WERI-Rb-1 (cell line): ENCODE measurements at places on chromosomes 6 and 20.

GRCh38 chr6:41691426-41692079, 43.9 kb downstream of the TFEB start:
- no peak for DNase-seq

DNA sequence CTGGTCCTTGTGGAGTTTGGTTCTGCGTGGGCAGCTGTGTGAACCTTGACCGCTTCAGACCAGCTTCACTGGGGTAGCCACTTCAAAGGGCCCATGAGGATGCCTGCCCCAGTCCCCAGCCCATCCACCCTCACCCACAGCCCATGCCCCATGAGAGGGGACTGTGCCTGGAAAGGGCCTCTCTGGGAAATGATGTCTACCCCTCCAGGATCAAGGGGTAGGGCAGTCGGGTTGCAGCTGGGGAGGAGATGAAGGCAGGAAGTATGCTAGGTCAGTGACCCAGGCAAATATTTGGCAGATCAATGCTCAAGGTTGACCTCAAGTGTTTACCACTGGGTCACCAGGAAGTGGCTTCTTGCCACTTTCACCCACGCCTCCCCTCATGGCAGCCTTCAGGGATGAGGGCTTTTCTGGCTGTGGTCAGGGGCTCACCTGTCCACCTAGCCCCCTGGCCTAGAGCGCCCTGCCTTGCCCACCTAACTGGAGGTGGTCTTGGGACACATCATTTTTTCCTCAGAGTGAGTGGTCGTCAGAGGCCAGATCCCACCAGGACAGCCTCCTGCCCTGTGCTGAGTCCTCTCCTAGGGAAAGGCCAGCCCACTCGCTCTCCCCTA, 109.5 kb downstream of the SNX5 start:
- DNase-seq: no peak

- DNase-seq: no peak
Measured at GRCh38 chr6:85283436-85283835, 166.4 kb upstream of the NT5E start.

GRCh38 chr20:2000285-2000684, 6.4 kb upstream of the PDYN start:
- no peak for DNase-seq

- peak; percentile 62 for DNase-seq
Measured at GRCh38 chr20:59027741-59028320, 4.3 kb downstream of the ATP5F1E start.

GRCh38 chr20:41316602-41317545, 657 bp downstream of the ZHX3 start:
- DNase-seq: peak; percentile 82

GRCh38 chr20:50589548-50590347, 79.6 kb downstream of the PTPN1 start:
- DNase-seq: no peak

DNA sequence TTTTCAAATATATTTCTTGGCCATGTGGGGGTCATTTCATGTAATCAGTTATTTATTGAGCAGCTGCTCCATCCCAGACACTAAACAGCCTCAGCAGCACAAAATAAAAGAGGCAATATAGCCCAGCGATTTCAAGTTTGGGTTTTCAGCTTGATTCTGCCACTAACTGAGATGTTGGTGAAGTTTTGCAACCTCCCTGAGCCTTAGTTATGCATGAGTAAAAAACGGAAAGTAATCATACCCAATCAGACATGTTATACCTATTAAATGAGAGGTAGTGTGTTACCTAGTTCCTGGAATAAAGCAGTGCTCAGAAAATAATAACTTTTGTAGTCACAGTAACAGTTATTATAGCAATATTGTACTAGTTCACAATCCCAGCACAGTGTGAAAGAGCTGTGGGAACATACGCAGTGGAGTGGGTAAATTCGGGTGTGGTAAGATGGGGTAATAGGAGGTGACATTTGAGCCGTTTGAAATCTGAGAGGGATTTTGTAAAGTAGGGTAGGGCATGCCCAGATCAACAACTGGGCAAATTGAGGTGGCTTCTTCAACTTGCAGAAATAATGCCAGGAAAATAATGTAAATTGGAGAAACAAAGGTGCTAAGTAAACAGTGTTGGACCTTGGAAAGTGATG, 1.5 kb downstream of the SLC9A8 start:
- no peak for DNase-seq

DNA sequence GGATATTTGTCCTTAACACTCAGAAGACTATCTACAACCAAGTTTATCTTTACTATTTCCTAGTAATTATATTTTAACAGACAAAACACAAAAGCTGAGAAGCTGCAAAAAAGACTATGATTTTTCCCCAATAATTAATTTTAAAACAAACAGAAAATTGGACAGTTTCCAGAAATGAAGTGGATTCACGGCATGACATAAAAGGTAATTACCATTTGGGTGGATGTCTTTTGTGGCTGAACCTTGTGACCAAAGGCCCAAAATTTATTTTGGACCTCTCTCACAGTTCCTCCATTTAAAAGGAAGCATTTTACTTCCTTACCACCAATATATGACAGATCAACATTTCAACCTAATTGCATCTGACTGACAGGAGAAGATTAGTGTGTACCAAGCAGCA, 90.2 kb downstream of the GMDS start:
- no peak for DNase-seq

DNA sequence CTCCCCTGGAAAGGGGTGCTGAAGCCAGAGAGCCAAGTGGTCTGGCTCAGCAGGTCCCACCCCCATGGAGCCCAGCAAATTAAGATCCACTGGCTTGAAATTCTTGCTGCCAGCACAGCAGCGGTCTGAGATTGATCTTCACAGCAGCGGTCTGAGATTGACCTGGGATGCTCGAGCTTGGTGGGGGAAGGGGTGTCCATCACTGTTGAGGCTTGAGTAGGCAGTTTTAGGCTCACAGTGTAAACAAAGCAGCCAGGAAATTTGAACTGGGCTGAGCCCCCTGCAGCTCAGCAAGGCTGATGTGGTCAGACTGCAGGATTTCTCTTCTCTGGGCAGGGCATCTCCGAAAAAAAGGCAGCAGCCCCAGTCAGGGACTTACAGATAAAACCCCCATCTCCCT, 41.3 kb upstream of the B3GAT2 start:
- DNase-seq: no peak
